ENCODE measurements at places on chromosomes 2 and 18.

GRCh38 chr2:207993151-207993763 lies 32.1 kb downstream of the PLEKHM3 start:
- DNase-seq: no peak

DNA sequence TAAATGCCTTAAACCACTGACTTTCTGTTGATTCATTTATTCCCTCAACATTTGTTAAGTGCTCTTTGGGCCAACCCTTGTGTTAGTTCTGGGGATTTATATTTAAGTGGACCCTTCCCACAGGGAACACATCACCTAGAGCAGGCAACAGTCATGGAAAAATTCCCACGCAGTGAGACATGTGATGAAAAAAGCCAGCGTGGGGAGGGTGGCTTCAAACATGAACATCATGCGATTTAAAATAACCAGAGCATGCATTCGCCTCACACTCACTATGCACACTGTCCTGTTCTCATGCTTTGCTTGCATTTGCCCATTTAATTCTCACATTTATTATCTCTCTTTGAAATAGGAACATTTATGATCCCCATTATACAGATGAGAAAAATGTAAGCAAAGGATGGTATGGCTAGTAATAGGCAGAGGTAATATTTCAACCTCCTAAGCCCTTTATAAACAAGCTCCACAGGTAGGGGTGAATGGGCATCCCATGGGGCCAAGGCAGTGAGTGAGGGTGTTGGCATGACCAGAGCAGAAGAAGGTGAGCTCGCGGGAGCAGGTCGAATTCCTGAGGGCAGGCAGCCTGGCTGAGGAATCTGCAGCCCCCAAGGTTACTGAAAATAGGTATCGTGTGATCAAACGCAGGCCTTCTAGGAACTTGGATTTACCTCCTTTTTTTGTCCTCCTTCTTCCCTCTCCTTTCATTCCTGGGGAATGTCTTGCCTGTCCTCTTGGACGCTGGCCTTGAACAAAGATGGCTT lies 297.8 kb downstream of the MYCN start:
- DNase-seq: no peak

- no peak for DNase-seq
Observed at GRCh38 chr2:100423631-100424030, 6.2 kb upstream of the CHST10 start.

- no peak for DNase-seq
Observed at GRCh38 chr2:206824993-206825392, 59.6 kb downstream of the FASTKD2 start.

DNA sequence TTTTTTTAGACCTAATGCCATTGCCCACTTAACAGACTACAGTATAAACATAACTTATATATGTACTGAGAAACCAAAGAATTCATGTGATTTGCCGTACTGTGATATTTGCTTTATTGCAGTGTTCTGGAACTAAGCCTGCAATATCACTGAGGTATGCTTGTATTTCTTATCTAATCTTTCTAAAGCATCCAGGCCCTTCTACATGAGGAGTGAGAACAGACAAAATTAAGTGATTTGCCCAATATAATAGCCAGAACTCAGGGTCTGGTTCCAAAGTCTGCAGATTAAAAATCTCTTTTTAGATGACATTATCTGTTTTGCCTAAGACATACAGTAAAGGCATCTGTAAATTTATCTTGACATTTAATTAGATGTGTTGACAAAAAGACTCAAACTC lies 41.9 kb downstream of the BMPR2 start:
- no peak for DNase-seq

DNA sequence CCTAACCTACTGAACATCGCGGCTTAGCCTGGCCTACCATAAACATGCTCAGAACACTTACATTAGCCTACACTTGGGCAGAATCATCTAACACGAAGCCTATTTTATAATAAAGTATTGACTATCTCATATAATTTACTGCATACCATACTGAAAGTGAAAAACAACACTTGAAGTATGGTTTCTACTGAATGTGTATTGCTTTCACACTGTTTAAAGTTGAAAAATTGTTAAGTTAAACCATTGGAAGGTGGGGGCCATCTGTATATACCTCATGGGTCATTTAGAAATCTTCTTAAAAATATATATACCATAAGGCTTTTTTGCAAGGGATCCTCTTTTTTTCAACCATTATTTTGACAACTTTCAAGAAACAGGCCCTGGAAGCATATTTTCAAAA lies 16.5 kb downstream of the RNF149 start:
- DNase-seq: no peak

- no peak for DNase-seq
Observed at GRCh38 chr2:10548626-10549025, 100.5 kb upstream of the ODC1 start.

GRCh38 chr2:13390676-13391075 lies 673.9 kb downstream of the TRIB2 start:
- DNase-seq: no peak

GRCh38 chr2:152874955-152875354 lies 156.5 kb downstream of the ARL6IP6 start:
- DNase-seq: no peak

DNA sequence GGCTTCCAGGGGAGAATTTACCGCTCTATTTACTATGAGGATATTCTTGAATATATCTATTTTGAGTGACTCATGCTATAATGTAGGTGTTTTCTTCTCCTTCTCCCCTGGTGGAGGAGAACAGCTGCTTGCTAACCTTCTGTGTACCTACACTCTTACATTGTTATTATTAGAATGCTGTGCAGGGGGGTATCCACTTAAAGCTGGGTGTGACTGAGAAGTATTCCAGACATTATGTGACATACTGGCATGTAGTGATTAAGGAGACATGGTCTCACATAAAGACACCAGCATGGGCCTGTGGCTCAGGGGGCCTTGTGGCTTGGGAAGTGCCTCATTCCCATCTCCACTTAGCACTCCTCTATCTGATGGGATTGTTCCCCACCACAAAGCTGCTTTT lies 287.9 kb downstream of the PTPRM start:
- DNase-seq: no peak

- no peak for DNase-seq
Observed at GRCh38 chr18:75624869-75625268, 197.4 kb upstream of the SMIM21 start.

GRCh38 chr2:174873471-174873870 lies 109.2 kb upstream of the CHRNA1 start:
- no peak for DNase-seq

GRCh38 chr18:48410095-48410920 lies 1.1 kb upstream of the ZBTB7C start:
- peak; percentile 16 for DNase-seq

GRCh38 chr2:180122874-180123273 lies 115.8 kb upstream of the CWC22 start:
- no peak for DNase-seq

GRCh38 chr2:235066895-235067294 lies 115.1 kb downstream of the SH3BP4 start:
- DNase-seq: no peak

GRCh38 chr2:240707043-240707756 lies 15.5 kb downstream of the AQP12A start:
- DNase-seq: no peak

- no peak for DNase-seq
Observed at GRCh38 chr18:35888329-35888728, 84.2 kb upstream of the RMP24 start.

GRCh38 chr2:22003270-22003669 lies 879.5 kb downstream of the TDRD15 start:
- no peak for DNase-seq

DNA sequence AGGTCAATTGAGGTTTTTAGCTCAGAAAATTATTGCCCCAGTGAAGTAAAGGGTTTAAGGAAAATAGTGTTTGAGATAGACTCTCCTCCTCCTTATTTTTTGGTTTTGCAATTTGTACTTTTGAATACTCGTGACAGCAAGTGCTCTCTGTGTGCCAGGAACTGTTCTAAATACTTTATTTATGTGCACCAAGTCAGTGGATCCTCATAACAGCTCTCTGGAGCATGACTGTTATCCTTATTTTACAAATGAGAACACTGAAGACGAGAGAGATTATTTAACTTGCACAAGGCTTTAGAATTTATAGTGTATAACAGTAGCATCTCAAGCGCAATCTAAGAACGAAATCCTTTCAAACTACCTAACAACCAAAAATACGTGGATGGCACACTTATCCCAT lies 24.7 kb downstream of the BABAM2 start:
- DNase-seq: no peak

GRCh38 chr2:170567429-170567828 lies 147.7 kb upstream of the SP5 start:
- DNase-seq: no peak
